ENCODE measurements at places on chromosomes 7 and 10. TPM values are rescaled to one million over a fixed set of nuclear protein-coding genes. Genes with fewer than 3 reads are reported as not detected.

GRCh38 chr10:80055760-80056159 is 22.7 kb upstream of the TMEM254 start:
- no peaks in the 10 kb centered on the region for H3K36me3 ChIP-seq
- no peaks in the 10 kb centered on the region for H3K27me3 ChIP-seq
- H3K4me3 ChIP-seq, result no peak overlapping the region
- H3K27ac ChIP-seq, result no peak overlapping the region
- DNase-seq, result no peak

DNA sequence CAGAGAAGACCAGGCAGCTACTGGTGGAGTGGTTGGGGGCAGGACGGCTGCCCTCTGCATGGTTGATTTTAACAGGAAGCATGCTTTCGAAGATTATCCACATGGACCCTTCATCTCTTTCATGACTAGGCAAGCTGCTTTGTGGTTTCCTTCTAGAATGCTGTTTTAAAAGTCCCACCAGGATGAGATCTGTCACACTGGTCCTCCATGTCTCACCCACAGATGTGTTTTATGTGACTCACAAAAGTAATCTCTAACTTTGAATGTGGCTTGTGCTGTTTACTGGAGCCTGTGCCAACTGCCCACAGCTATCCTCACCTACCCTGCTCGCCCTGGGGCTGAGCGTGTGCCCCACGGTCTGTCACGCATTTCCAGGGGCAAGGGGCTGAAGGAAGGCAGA is 188.8 kb downstream of the GFRA1 start:
- no peak overlapping the region for H3K27ac ChIP-seq
- no peaks in the 10 kb centered on the region for H3K27me3 ChIP-seq
- H3K4me1 ChIP-seq, result no peaks in the 10 kb centered on the region
- DNase-seq, result no peak
- H3K36me3 ChIP-seq, result no peaks in the 10 kb centered on the region

- H3K27me3 ChIP-seq, result no peaks in the 10 kb centered on the region
- no peaks in the 10 kb centered on the region for H3K4me1 ChIP-seq
- DNase-seq, result no peak
- no peaks in the 10 kb centered on the region for H3K36me3 ChIP-seq
- no peak overlapping the region for H3K27ac ChIP-seq
- no peak overlapping the region for H3K4me3 ChIP-seq
Observed at GRCh38 chr7:26626156-26626555, 238.2 kb downstream of the SKAP2 start.

DNA sequence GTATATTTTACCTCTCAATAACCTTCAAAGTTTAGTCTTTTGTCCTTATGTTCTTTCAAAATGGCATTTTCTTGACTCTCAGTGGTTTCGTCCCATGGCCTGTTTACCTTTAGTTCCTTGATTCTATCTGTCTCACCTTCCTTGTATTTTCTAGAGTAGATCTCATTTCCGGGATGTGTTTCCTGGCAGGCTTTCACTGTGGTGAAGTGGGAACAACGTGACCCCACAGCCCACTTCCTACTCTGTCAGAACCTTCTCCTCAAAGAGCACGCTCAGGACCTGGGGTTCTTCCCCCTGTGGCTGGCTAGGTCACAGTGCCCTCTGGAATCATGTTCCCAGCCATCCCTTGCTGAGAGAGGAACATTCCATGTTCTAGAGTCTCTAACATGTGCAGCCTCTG is 129.9 kb upstream of the ZNF32 start:
- DNase-seq, result no peak
- no peak overlapping the region for H3K4me3 ChIP-seq
- no peaks in the 10 kb centered on the region for H3K27me3 ChIP-seq
- no peaks in the 10 kb centered on the region for H3K4me1 ChIP-seq

- H3K4me1 ChIP-seq, result no peaks in the 10 kb centered on the region
- peak; percentile 33 for DNase-seq
- H3K4me3 ChIP-seq, result no peak overlapping the region
- H3K36me3 ChIP-seq, result no peaks in the 10 kb centered on the region
Observed at GRCh38 chr10:43055991-43056567, 20.8 kb upstream of the RET start.

- H3K27me3 ChIP-seq, result peaks cover 43% of the 10 kb centered on the region
- H3K4me1 ChIP-seq, result no peaks in the 10 kb centered on the region
- no peak for DNase-seq
Observed at GRCh38 chr7:127620406-127621233, 2.7 kb upstream of the PAX4 start.

TAS2R5 gene
- total RNA-seq, result 2.2 TPM

Measured in upper lobe of right lung (tissue), 1 donor.